Fibroblast of the aortic adventitia (primary cell): ENCODE measurements at places on chromosomes 2 and 18. TPM values are rescaled to one million over a fixed set of nuclear protein-coding genes. Genes with fewer than 3 reads are reported as not detected.

GALR1 gene
- total RNA-seq: under 0.01 TPM in 1 of 2 replicates, not detected in the other

SCYGR4 gene
- not detected in 2 replicates for total RNA-seq

- DNase-seq: no peak
Measured at GRCh38 chr2:202023904-202024266, 9.8 kb upstream of the FZD7 start.

GRCh38 chr2:41736586-41736985, 311.2 kb upstream of the PKDCC start:
- DNase-seq: no peak

- DNase-seq: no peak
Measured at GRCh38 chr2:98445683-98446581, 1.3 kb downstream of the INPP4A start.

GRCh38 chr2:18961991-18962421, 372.6 kb upstream of the NT5C1B start:
- DNase-seq: peak; percentile 21

- no peak for DNase-seq
Measured at GRCh38 chr2:225616372-225616771, 216.9 kb downstream of the NYAP2 start.

CCDC88A gene
- 111 and 123 TPM in 2 replicates for total RNA-seq

XDH gene
- total RNA-seq: 3.1 TPM in 1 of 2 replicates, not detected in the other

SPATA3 gene
- total RNA-seq: not detected in 2 replicates

DNA sequence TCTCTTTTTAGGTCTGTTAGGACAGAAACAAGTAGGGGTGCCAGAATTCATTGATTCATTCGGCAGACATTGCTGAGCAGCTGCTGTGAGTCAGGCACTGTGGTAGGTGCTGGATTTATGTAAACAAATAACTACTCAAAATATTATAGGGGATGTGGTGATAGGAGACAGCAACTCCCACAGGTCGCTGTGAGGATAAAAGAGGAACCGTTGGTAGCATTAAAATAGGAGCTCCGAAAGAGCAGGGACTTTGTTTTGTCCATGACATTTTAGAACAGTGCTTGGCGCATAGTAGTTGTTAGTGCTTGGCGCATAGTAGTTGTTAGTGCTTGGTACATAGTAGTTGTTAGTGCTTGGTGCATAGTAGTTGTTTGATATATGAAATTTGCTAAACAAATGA, 29.2 kb downstream of the ATP6V1C2 start:
- no peak for DNase-seq

FARP2 gene
- 27.2 and 41.0 TPM in 2 replicates for total RNA-seq

- peak; percentile 47 for DNase-seq
Measured at GRCh38 chr2:47272031-47272864, 117.1 kb upstream of the STPG4 start.

GKN2 gene
- not detected in 2 replicates for total RNA-seq

- no peak for DNase-seq
Measured at GRCh38 chr18:77003316-77003715, 129.3 kb downstream of the MBP start.

REG3A gene
- total RNA-seq: not detected in 2 replicates

- no peak for DNase-seq
Measured at GRCh38 chr2:610491-610890, 66.7 kb downstream of the TMEM18 start.

GRCh38 chr2:109305490-109306167, 176.6 kb downstream of the SH3RF3 start:
- no peak for DNase-seq

DNA sequence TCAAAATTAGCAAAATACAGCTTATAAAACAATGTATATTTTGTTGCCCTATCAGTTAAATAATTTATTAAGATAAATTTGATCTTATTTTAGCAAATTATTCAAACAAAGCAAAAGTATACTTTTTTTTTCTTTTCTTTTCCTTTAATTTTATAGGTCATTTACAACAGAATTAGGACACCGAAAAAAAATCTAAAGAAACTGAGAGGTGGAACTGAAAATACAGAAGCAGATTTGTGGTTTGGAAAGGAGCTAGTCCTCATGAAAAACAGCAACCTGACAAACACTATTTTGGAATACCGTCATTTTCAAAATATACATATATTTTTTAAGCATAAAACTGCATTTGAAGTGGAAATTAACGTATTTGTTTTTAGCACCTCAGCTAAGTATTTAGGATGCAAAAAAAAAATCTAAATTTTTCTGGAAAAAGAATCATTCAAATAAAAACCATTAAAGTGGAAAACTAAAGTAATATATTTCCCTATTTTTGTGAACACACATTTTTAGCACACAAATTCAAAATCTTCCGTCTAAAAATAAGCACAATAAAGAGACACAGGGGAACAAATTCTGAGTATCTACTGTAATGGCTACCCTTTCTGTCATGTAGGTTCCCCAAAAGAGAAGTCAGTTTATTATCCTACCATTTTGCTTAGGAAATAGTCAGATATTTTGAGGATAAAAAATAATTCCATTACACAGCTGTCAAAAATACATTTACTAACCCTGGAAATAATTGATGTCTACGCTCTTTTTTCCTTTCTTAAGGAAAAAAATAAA, 2.7 kb downstream of the CCDC88A start:
- peak; percentile 8 for DNase-seq

IL1RN gene
- 1.1 TPM in 1 of 2 replicates, not detected in the other for total RNA-seq

CAPN14 gene
- 0.09 and 0.16 TPM in 2 replicates for total RNA-seq

SCTR gene
- total RNA-seq: not detected in 2 replicates

DNA sequence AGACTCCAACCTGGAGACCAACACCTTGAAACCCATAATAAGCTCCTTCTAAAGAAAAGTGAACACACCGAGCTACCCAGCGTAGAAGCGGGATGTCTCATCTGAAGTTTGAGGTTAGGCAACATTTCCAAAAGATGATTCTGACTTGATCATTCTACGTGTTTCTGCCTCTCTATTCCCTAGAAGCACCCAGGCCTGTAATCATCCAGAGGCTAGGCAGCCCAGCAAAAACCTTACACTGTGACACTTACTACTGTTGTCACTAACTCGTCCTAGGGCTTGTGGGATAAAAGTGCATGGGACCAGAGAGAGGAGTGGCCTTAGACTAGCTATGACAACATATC, 1.4 kb downstream of the ZBTB14 start:
- no peak for DNase-seq

DNA sequence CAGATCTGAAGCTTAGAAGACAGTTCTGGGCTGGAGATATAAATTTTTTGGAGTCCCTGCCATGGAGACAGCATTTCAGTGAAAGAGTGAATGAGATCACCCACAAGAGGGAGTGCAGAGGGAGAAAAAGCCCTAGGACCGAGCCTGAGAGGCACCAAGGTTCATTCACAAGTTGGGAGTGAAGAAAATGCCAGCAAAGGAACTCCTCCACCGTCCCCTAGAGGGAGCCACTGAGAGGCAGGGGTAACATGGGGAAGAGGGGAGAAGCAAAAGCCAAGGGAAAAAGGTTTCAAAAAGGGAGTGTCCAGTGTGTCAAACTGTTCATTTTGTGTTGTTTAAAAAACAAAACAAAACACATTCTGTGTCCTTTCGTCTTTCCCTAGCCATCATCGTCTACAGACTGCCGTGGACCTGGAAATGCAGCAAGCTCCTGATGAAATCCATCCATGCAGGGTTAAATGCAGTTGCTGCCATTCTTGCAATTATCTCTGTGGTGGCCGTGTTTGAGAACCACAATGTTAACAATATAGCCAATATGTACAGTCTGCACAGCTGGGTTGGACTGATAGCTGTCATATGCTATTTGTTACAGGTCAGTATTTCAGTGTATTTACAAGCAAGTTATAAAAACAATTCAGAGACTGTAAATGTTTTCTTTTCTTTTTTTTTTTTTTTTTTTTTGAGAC, 19.1 kb downstream of the CYBRD1 start:
- peak; percentile 29 for DNase-seq

DNA sequence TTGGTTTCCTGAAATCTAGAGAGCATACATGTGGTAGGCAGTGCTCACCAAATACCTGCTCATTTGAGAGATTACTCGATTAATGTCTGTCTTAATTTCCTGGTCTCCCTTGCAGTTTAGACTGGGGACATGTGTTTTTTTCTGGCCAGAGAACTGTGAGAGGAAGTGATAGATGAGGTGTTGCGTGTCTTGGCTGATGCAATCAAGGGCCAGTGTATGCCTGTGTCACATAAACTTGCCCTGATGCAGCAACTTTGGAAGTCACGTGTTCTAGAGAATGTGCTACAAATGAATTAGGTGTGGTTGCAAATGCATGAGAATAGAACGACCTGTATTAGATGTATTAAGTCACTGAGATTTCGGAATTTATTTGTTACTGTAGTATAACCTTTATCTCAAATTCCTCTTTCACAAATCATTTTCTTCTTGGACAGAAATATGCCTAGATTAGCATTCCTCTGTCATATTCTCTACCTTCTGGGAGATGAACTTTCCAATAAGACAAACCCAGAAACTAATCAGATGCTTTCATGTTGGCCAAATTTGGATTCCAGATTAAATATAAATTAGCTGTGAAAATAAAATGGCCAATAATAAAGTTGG, 9.9 kb upstream of the IL1A start:
- DNase-seq: peak; percentile 98

- DNase-seq: no peak
Measured at GRCh38 chr2:24337890-24338289, 22.4 kb downstream of the ITSN2 start.

DNA sequence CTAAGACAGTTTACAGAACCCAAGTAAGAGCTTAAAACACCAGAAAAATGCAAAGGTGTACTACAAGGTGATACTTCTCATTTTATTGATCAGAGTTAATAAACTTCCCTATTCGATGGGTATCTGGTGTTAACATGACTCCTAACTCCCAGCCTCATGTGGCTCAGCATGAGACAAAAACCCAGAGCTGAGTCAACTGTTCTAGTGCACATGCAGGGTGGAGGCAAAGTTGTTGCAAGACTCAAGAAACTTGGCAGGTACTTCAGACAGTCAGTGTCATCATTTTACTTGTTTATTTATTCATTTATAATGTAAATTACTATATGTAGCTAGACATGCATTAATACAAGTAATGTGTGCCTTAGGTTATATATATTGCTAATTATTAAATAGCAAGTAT, 216.6 kb upstream of the DSEL start:
- peak; percentile 62 for DNase-seq
